ENCODE measurements at places on chromosomes 11 and 22.

DNA sequence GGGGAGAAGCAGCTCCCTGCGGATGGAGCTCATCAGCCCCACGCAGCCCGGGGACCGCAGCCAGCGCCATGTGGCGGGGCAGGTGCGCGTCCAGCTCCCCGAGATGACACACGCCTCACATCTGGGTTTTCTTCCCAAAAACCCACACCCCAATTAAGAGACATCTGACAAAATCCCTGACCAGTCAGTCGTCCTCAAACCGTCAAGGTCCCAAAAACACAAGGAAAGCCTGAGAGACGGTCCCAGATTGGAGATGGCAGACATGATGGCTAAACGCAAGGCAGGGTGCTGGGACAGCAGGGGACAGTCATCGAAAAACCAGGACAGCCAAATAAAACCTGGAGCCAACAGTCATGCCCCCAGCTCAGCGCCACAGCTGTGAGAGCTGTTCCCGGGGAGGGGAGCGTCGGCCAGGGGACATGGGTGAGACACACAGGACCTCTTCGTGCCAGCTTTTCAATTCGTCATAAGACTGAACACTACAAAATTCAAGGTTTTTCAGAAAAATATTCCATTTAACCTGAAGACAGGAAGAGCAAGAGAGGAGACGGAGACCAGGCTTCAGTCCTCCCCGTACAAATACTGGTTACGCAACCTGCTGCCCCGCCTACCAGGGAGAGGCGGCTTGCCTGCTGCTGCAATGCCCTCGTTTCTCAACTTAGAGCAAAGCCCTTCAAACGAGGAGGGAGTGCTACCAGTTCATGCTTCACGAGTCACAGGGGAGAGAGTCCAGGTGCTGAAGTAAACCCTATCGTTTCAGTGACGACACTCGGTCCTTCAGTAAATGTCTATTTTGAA is 10.5 kb downstream of the TOLLIP start:
- peak; percentile 53 for DNase-seq

DNA sequence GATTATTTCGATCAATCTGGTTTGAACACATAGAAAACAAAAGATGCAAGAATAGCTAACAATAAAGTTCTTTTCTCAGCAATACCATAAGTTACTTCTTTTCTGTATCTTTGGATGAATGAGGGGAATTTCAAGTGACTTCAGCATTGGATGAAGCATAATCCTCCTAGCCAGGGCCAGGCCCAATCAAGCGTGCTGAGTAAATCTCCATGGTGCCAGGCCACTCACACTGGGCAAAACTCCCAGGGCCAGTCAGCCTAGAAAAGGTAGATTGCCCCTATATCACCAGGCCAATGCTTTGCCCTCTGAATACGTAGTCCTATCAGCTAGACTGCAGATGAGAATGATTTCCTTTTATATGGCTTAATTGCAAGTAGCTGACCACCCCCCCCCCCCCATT is 6.0 kb downstream of the CNTF start:
- peak; percentile 34 for DNase-seq

DNA sequence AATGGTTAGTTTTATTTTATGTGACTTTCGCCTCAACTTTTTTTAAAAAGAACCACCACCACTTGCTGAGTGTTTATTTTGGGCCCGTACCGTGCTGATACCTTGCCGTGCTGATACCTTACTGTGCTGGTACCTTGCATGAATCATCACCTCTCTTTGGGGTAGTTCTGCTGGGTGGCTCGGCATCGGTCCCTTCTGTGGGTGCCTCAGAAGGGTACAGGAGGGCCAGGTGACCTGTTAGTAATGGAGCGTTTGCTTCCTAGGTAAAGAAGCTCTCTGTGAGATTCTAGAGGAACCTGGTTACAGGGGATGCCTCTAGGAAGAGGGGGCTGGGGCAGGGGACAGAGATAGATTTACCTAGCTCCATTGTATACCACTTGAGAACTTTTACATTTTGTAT is 17.1 kb downstream of the TOM1 start:
- no peak for DNase-seq

- DNase-seq = no peak
Observed at GRCh38 chr11:60159868-60160267, 23.0 kb downstream of the MS4A6A start.

DNA sequence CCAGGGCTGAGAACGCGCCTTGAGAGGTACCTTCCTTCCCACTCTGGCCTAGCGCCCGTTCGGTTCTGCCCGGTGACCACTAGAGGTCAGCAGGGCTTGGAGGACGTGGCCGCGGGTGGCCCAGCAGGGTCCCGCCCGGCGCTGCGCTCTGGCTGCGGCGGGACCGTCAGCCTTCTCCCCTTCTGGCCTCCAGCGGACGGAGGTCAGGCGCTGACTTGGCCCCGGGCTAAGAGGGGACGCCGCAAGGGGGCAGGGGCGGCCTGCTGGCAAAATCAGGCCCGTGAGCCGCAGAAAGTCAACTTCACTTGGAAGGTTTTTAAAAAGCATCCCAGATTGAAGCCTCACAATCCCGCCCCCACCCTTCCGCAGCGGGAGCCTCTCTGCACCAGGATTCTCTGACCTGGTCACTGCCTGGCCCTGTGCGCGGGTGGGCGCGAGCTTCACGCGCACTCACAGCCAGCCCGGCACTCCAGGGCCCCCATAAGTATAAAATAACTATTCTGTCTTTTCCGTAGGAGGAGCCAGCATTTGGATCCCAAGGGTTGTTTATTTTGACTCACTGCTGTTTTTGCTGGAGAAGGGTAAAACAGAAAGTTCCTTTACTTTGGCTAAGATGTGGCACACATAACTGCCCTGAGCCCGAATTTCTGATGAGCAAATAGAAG is 23.2 kb upstream of the ZBTB16 start:
- peak; percentile 53 for DNase-seq

DNA sequence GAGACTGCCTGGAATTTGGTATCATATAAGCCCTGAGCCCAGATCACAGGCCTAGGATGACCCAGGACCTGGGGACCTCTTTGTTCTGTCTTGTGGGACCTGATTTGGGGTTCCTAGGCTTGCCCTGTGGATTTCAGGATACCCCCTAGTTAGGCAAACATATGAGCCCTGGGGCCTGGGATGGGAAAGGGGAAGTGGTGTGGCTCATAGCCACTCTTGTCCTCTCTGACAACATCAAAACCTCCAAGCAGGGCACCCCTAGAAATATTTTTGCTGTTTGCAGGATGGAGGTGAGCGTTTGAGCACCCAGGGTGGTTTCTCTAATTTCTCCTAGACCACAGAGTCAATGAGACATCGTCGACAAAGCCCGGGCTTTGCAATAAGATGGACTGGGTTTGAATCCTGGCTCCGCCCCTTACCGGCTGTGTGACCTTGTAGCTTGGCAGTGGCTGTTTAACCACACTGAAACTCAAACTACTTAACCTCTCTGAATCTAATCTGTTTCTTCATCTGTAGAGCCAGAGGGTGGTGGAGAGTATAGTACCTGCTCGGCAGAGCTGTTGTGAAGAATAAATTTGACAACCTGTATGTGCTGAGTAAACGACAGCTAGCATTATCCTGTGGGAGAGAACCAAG is 5.3 kb upstream of the LRRC10B start:
- DNase-seq = no peak

DNA sequence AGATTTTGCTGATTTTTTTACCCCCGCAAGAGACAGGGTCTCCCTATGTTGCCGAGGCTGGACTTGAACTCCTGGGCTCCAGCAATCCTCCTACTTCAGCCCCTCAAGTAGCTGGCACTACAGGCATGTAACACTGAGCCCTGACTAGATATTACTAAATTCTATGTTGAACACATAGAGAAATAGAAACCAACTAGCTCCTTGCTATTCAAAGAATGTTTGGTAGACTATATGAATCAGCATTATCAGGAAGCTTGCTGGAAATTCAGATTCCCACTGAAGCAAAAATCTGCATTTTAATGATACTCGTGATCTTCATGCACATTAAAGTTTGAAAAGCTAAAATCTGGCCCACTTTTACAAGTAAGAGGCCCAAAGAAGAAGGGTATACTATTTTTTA is 11.9 kb downstream of the TMEM41B start:
- no peak for DNase-seq

DNA sequence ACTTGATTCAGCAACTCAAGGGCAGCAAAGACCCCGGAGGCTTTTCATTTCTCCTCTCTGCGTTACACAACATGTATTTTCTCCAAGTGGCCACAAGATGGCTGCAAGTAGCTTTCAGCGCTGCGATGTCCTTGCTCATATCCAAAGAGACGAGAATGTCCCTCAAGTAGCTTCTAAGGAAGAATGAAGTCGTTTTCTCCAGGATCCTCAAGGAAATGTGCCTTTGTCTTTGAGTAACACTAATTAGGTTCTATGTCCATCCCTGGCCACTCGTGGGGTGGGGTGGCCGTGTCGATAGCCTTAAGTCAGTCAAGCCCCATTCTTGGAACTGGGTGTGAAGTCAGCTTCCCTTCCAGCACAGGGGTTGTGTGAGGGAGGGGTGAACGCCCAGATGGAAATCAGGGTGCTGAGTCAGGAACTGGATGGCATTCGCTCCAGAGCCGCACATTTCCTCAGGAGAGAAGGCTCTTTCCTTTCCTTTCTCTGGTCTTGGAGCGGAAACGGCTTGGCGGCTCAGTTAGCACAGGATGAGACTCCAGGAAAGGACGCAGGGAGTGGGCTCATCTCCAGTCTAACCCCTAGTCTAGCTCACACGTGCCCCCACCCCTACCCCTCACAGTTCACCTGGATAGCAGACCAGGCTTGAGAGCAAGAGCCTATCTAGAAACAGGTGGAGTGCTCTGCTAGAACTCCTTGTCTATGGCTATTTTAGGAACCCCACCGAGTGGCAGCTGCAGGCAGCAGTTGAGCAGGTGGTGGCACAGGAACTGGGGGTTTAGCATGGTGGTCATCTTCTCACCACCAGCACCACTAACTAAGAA is 44.3 kb downstream of the NNMT start:
- DNase-seq = peak; percentile 71

- no peak for DNase-seq
Observed at GRCh38 chr22:17241576-17242330, 22.5 kb upstream of the ADA2 start.

DNA sequence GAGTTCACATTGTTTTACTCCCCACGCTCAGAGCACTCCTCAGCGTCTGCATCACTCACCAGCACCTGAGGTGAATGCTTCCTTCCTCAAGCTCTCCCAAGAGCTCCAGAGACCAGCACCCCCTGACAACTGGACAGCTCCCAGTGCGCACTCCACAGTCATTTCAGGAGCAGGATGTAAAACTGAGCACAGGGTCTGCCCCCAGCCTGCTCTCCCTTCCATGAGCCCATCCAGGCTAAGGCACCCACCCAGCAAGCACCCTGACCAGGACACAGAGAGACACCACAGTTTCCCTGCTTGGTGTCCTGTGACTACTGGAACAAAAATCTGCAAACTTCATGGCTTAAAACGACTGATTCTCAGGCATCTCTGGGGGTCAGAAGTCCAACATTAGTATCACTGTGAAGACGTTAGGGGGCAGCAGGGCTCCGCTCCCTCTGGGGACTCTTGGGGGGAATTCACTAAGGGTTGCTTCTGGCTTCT is 3.3 kb downstream of the SCGB1D2 start:
- no peak for DNase-seq

DNA sequence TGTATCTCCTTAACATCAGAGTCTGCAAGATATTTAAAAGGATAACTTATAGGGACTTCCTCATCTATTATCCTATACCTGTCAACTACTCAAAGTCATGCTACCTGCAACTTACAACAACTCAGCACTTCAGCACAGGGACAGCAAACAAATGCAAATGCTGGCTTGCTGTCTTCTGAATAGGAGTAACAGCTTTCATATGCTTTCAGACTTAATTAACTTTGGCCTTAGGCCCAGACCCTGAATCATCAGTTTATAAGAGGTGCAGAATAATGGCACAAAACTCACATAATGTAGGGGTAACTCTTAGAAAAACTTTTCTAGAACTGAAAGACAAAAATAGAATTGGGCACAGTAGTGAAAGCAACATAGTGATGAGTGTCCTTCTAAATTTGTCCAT is 953.4 kb downstream of the DLG2 start:
- DNase-seq = no peak

GRCh38 chr11:118914987-118915386 is 10.7 kb downstream of the BCL9L start:
- DNase-seq = no peak

DNA sequence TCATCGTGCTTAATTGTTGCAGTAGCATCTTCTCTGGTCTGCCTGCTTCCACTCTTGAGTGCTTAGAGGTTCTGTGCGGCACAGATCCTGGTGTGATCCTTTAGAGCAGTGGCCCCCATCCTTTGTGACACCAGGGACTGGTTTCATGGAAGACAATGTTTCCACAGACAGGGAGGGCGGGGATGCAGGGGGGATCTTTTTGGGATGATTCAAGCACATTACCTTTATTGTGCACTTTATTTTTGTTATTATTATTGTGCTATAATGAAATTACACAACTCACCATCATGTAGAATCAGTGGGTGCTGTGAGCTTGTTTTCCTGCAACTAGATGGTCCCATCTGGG is 76.8 kb upstream of the SHANK2 start:
- no peak for DNase-seq

GRCh38 chr11:99968336-99968735 is 718.8 kb upstream of the ARHGAP42 start:
- no peak for DNase-seq

- no peak for DNase-seq
Observed at GRCh38 chr22:50012211-50013181, at the start of gene IL17REL. Gene IL17REL, minus strand, starts transcription at chr22:50012765. Its CDS starts 119 bp downstream, at chr22:50012646.

- no peak for DNase-seq
Observed at GRCh38 chr11:16924826-16925560, 89.2 kb downstream of the PLEKHA7 start.
